ENCODE measurements at places on chromosomes 6 and 20.

GRCh38 chr6:109381061-109381746 lies 1.1 kb downstream of the CD164 start:
- no peak for DNase-seq

DNA sequence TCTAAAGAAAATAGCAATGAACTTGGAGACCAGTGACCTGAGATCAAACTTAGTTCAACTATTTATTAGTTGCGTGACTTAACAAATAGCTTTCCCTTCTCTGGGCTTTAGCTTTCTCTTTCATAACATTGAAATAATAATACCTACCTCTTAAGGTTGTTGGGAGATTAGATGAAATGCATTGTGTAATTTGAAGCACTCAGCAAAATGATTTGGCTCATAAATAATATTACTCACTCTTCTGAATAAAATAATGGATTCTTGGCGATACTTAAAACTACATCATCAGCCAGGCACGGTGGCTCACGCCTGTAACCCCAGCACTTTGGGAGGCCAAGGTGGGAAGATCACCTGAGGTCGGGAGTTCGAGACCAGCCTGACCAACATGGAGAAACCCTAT lies 556.2 kb upstream of the JARID2 start:
- no peak for DNase-seq

- no peak for DNase-seq
These were observed 143.2 kb upstream of the ZNF217 start for GRCh38 chr20:53736757-53737395.

- no peak for DNase-seq
These were observed 176.1 kb downstream of the EPHA7 start for GRCh38 chr6:93243231-93243778.
